Activated naive CD8-positive, alpha-beta T cell treated with anti-CD3 and anti-CD28 coated beads for 36 hours (primary cell): ENCODE measurements at places on chromosomes 1 and 21. TPM values are rescaled to one million over a fixed set of nuclear protein-coding genes. Genes with fewer than 3 reads are reported as not detected.

DNA sequence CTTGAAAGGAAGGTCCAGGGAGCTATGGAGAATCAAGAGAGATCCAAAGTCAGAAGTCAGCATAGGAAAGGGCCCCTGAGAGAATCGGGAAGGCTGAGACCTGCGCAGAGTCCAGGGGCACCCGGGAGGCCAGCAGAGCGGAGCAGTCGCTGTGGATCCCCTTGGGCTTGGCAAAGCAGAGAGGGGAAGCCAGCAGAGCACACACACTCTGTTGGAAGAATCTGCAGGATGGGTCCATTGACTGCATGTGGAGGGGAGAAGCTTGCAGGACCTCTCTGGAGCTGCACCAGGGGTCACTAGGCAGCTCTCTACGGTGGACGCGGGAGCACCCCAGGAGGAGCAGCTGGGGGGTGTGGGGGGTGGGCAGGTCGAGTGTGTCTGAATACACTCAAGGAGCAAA, 6.4 kb downstream of the RIPK4 start:
- no peak for DNase-seq

- DNase-seq, result no peak
Measured at GRCh38 chr1:168100315-168101002, 36.3 kb downstream of the GPR161 start.

LCE1D gene
- not detected for total RNA-seq

DNA sequence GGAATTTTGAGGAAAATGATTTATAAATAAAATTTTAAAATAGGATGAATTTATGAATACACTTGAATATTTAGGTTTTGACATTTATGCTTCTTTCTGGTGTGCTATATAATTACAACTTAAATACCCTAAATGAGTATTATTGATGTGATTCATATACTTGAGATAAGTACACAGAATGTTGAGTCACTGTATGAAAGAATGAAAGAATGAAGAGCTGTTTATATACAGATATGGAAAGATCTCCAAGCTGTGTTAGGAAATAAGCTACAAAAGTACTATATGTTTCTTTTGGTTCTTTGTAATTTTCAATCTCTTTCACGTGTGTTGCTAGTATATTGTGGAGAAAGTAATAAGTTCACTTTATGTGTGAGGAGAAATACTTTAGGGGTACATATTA, 147.2 kb downstream of the RASAL2 start:
- DNase-seq, result no peak

GRCh38 chr1:47689894-47690293, 252.1 kb downstream of the FOXD2 start:
- DNase-seq, result no peak

HPCAL4 gene
- 2.2 TPM for total RNA-seq

GRCh38 chr1:238485057-238485911, 594.6 kb upstream of the ZP4 start:
- DNase-seq, result no peak

GRCh38 chr1:89635825-89636815, 3.2 kb downstream of the LRRC8C start:
- no peak for DNase-seq

- DNase-seq, result no peak
Measured at GRCh38 chr1:217369996-217370551, 260.8 kb downstream of the GPATCH2 start.

DNA sequence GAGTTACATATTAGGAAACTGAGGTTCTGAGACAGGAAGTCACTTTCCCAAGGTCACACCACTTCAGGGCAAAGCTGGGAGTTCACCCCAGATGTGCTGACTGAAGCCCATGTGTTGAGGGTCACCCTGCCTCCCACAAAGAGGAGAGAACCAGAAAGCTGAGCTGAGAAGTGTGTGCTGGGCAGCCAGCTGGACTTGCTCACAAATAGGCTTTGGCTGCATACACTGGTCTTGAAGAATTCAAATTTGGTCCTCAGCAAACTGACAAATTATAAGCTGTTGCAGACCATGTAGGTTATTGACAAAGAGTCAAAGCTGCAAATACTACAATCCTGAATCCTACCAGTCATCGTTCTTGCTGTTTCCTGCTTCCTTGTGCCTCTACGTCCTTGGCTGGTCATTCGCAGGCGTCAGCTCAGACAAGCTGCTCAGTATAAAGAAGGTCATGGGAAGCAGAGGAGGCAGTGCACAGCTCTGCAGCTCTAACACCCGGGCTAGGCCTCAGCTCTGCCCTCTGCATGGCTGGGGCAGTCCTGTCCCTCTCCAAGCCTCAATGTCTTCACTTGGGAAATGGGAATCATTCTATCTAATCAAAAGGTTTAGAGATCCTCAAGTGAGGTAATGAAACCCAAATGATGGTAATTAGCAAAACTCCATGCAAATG, 40.0 kb downstream of the CDCP2 start:
- no peak for DNase-seq
